ENCODE measurements at places on chromosomes 11 and 22.

- DNase-seq: no peak
Observed at GRCh38 chr11:117313828-117314768, 2.0 kb downstream of the BACE1 start.

DNA sequence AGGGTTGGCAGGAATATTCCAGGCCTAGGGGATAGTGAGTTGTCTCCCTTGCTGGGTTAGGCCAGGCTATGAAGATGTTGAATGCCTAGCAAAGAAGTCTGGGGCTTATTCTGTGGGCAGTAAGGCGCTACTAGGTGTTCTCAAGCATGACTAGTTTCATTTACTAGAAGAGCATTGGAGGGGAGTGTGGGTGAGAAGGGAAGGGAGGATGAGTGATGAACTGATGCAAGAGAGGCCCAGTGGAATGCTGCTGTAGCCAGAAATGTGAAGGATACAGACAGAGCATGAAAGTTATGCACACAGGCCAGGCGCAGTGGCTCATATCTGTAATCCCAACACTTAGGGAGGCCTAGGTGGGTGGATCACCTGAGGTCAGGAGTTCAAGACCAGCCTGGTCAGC, 33.5 kb downstream of the POU2F3 start:
- no peak for DNase-seq

DNA sequence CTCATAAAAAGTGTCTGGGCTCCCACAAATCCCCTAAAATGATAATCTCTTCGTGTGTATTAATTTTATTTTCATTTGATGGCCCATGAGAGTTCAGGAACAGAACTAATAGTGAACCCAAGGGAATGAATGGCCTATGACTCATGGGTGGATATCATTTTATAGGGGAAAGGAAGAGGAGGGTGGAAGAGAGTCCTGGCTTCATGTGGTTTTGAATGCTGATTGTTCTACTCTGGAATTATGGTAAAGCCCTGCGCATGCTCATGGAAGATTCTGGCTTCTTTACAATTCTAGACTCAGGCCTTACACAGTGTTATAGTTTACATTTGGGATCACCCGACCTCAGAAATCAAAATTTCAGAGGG, 35.2 kb downstream of the MAML2 start:
- DNase-seq: no peak

DNA sequence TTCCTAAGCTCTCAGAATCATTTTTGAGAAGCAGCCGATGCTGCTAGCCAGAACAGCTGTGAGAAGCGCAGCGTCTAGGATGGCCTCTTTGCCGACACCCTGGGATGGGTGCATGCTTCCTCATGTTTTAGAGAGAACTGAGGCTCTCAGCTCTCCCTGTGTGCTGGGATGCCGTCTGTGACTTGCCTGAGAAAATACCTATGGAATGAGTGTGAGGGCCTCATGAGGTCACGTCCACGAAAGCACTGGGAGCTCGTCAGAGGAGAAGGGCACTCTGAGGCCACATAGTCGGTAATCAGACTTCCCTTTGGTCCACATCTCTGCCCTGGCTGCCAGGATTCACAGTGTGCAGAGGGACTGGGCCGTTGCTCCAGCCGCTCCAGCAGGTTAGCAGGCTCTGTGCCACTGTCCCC, 54.7 kb downstream of the MICAL3 start:
- no peak for DNase-seq

DNA sequence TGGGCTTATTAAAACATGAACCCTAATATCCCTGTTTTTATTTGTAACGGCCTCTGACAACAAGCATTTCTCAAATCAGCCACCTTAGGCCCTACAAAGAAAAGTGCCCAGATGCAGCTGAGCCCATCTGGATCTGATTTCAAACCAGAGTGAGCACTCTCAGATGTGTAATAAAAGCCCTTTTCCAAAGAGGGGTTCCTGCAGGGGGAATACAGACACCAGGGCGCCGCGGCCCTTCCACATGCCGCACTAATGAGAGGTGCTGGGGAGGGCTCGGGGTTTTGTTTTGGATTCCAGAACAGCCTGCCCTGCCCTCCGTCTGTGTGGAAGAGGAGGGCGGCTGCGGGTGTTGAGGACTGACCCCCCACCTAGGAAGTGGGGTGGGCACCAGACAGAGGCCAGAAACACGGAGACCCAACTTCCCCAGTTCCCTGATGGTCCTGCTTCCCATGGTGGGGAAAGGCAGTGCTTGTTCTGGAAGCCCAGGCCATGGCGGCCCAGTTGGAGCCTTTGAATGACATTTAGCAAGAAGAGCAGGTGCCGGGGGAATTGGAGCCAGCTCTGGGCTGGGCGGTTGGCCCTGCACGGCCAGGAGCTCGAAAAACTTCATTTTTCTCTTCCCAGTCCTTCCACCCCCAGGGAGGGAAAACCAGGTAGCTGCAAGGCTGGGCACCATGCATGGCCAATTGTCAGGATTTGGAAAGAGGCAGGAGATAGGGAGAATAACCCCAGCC, 63.7 kb downstream of the MACROD1 start:
- DNase-seq: no peak

DNA sequence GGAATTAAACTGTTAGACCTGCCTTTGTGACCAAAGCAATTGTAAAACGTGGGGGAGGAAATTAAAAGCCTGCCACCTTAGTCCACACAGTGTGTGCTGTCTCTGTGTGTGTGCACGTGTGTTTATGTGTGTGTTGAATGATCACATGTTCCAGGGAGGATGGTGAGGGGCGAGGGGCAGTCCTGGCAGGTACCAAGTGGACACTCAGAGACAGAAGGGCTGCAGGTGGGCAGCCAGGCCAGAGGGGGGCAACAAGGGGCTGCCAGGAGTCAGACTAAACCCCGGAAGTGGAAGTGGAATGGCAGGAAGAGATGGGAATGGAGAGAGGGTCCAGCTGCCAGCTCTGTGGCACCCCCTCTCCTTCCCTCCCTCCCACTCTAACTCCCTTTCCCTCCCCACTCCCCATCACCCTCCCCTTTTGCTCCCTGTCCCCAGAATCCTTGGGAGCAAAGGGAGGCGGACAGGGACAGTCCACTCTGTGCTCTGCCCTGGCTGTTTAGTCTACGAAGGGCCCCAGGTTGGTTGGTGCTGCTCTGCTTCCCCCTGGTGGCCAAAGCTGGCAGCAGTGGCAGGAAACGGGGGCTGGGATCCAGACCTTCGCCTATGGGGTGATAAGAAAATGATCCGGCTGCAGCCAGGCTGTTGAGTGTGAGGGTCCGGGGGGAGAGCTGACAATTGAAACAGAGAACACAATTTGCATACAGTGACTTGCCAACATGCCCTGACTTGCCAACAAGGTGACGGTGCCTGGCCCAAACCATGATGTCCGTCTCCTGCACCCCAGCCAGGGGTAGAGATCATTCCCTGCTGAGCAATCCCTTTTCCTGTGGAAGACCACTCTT, 24.4 kb downstream of the P2RY2 start:
- peak; percentile 67 for DNase-seq

DNA sequence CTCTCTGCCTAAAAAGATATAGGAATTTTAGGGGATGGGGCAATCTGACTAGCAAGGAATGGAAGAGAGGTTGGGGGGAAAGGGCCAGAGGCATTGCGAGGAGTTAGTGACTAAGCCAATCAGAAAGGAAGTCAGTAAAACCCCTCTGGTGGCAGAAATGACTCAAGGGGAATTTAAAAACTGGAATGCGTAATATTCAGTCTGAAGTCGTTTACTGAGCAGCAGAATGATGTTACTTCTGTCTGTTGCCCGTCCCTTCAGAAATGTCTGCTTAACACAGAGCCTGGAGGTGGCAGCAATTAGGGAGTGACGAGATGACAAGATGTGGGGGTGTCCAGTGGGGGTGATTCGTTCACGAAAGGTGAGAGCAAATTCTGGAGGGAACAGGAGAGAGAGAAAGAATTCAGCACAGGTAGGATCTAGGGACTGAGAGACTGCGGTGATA, 107.7 kb upstream of the CLMP start:
- no peak for DNase-seq

All from renal cortex interstitium (tissue), 15 donors.